ENCODE measurements at places on chromosomes 5 and 9.

- DNase-seq: peak; percentile 58
Measured at GRCh38 chr5:150394131-150394530, 18.6 kb downstream of the CD74 start.

GRCh38 chr9:3478549-3478953 is 47.2 kb downstream of the RFX3 start:
- peak; percentile 25 for DNase-seq

DNA sequence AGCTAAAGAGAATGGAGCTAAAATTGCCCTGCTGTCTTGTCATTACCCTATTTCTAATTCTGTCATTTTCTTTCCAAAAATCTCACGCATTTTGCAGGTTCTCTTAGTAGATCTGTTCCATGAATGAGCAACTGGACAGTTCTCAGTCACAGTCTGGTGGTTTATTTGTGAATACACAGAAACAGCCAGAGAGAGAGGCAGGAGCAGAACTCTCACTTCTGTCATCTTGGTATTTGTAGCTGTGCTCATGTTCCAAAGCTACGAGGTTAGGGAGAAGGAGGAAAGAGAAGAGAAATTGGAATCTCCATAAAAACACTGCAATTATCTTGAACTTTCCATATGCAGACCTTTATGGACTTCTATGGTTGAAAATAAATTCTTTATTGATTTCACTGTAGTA is 118.0 kb upstream of the OR13F1 start:
- no peak for DNase-seq

DNA sequence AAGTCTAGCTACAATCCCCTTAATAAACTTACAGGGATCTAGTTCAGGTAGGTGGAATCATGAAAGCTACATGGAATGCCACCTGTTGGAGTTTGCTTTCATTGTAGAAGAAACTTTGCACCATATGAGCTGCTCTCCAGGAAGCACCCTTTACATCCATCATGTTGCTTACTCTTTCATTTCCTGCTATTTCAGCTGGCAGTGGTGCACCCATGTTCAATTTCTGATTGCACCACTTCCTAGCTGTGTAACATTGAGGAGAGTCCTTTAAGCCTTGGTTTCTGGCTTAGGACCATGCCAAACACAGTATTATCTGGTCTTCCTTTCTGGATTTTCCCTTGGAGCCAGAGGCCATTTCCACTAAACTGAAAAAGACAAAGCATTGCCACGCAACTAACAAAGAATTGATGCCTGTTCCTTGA is 123.3 kb upstream of the SLC12A2 start:
- no peak for DNase-seq

GRCh38 chr9:76756941-76757673 is 7.1 kb upstream of the PCA3 start:
- DNase-seq: no peak

DNA sequence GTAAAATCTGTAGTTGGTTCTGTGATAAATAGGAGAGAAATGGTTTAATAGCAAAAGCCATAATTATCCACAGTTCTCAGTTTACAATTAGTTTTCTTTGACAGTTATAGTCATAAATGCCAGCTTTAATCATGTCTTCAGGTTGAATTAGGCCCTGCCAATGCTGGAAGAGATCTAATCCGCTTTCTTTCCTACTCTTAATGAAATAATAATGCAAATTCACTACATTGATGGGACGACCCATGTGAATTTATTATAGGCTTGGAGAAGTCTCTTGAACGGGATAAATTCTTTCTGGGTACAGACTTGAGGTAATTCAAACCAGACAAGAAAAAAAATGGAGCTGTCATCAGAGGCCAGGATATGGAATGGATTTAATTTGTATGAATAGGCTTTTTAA is 950.4 kb downstream of the EFNA5 start:
- DNase-seq: no peak

DNA sequence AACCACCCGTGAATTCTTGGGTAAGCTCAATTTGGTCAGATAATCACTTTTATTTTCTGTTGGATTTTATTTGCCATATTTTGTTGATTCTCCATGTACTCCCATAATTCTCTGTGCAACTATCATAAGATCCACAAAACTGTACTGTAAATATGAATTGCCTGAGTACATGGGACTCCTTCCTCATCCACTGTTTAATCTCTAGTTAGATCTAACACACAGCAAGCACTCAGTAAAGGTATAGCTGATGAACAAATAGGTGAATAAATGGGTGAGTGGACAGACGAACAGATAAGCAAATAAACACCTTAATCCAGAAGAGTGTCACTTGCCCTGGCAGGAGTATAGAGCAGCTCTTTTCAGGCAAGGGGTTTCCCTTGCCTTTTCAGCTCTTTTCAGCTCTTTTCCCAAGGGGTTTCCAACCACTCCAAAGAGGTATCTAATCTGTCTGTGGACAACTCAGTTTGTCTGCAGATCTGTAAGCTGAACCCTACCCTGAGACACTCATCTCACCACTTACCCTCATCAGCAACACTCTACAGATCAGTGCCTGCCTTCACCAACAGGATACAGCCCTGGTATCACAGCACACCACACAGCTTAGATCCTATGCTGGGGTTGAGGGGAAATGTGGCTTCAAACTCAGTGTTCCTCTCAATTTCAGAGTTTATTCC is 51.2 kb downstream of the SIL1 start:
- no peak for DNase-seq

DNA sequence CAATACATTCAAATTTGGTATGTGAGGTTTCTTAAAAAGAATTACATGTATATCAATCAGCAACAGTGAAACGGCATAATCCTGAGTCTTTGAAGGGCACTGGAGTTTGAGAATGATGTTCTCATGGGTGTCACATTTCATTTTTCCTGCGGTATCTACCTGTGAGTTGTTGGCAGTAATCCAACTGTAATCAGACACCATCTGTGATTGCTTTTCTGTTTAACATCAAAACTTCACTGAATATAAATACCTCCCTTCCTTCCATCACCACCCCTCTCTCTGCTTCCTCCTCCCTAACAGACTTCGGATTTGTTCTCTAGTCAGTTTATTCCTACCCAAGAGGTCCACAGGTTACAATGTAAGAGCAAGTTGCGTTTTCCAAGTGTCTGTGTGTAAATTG is 275.2 kb upstream of the PCSK5 start:
- no peak for DNase-seq

- DNase-seq: no peak
Measured at GRCh38 chr9:505741-506059, 291.0 kb downstream of the DOCK8 start.

Measured in iris pigment epithelial cell (primary cell).